ENCODE measurements at places on chromosomes 3 and 15. TPM values are rescaled to one million over a fixed set of nuclear protein-coding genes. Genes with fewer than 3 reads are reported as not detected.

- no peak for DNase-seq
- H3K27me3 ChIP-seq = peaks cover 1% of the 10 kb centered on the region
- no peak overlapping the region for H3K27ac ChIP-seq
- no peak overlapping the region for H3K4me3 ChIP-seq
These were observed 292.5 kb downstream of the MCTP2 start for GRCh38 chr15:94523873-94524272.

GRCh38 chr3:71254281-71255057 is 329.1 kb downstream of the FOXP1 start:
- no peak overlapping the region for H3K4me3 ChIP-seq
- peaks cover 55% of the 10 kb centered on the region for H3K36me3 ChIP-seq
- H3K27ac ChIP-seq = peak overlapping the region; percentile 65
- DNase-seq = no peak

DNA sequence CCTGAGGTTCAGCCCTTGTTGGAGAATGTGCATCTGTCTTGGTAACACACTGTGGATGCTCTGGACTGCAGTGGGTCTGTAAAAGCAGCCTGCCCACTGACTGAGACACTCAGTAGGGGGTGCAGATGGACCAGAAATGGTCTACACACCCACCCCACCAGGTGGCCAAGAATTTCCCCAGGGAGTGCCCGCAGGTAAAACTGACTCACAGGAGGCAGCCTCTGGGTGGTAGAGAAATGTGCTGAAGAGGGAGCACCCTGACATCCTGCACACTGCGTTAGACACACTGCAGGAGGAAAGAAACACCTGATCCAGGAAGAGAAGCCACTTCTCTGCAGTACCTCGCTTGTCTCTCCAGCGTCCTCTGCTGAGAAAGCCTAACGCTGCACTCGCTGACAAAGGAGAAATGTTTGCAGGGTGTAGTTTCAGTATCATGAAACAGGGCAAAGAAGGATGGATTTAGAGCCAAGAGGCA is 109.5 kb upstream of the ABHD17C start:
- peak; percentile 20 for DNase-seq
- no peaks in the 10 kb centered on the region for H3K36me3 ChIP-seq
- H3K27ac ChIP-seq = no peak overlapping the region
- no peaks in the 10 kb centered on the region for H3K4me1 ChIP-seq

- H3K4me3 ChIP-seq = no peak overlapping the region
- H3K27me3 ChIP-seq = no peaks in the 10 kb centered on the region
- no peak for DNase-seq
- no peaks in the 10 kb centered on the region for H3K36me3 ChIP-seq
These were observed 169.8 kb upstream of the ROBO1 start for GRCh38 chr3:79937567-79937966.

DNA sequence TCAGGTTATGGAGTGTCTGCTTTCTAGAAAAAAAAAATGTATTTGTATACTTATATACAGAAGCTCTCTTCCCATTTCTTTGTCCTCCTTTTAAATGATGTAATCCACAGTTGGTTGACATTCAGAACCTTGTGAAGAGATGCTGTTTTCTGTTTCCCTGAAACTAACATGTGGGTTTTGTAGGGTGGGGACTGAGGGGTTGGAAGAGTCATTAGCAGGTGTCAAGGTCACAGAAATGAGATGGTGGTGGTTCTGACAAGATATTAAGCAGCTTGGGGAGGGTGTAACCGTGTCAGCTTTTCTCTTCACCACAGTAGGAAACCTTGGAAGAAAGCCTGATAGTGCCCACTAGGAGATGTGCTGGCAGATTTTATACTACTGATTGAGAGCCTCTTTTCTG is 2.4 kb downstream of the RASA2 start:
- DNase-seq = peak; percentile 64
- peak overlapping the region; percentile 82 for H3K27ac ChIP-seq
- peaks cover 74% of the 10 kb centered on the region for H3K4me1 ChIP-seq

GRCh38 chr15:62164396-62165103 is 535 bp downstream of the C2CD4B start:
- DNase-seq = peak; percentile 19
- no peaks in the 10 kb centered on the region for H3K36me3 ChIP-seq
- peak overlapping the region; percentile 60 for H3K4me3 ChIP-seq
- peaks cover 69% of the 10 kb centered on the region for H3K27me3 ChIP-seq

DNA sequence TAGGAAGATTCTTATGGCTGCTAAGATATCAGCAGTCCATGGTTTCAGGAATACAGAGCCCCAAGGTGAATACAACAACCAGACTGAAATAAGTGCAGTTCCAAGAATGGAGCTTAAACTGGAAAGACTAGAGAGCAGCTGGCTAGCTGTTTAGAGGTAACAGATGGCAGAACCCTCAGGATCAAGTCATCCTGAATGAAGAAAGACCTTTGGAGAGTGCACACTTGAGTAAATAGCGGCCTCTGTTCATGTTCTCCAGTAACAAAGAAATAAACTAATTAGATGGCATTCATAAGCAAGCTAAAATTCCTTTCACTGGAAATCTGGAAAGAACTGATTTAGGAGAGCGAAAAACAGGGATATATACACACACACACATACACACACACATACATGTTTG is 968.4 kb downstream of the FHIT start:
- H3K27me3 ChIP-seq = no peaks in the 10 kb centered on the region
- no peaks in the 10 kb centered on the region for H3K36me3 ChIP-seq
- no peak for DNase-seq
- no peaks in the 10 kb centered on the region for H3K4me1 ChIP-seq
- no peak overlapping the region for H3K4me3 ChIP-seq

DNA sequence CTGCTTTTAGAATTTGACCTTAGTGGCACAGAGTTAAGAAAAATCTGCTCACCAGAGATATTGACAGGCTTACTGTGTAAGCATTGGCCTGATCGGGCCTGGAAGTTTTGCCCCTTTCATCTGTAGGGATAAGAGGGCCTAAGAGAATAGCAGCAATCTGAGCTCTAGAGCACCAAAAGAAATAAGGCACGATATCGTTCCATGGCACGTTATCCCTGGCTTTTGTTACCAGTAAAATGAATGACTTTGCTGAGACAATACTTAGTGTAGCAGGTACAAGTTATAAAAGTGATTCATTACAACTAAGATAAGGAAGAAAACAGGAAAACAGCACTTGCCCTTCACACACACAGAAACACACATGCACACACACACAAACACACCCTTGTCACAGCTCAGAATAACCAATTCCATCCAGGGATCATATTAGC is 5.0 kb downstream of the THBS1 start:
- no peak for DNase-seq
- no peak overlapping the region for H3K4me3 ChIP-seq
- peaks cover 5% of the 10 kb centered on the region for H3K4me1 ChIP-seq
- no peak overlapping the region for H3K27ac ChIP-seq
- H3K36me3 ChIP-seq = no peaks in the 10 kb centered on the region

GRCh38 chr3:14234251-14235002 is 55.8 kb downstream of the LSM3 start:
- DNase-seq = no peak
- H3K27ac ChIP-seq = no peak overlapping the region
- H3K36me3 ChIP-seq = peaks cover 3% of the 10 kb centered on the region

- no peak overlapping the region for H3K27ac ChIP-seq
- H3K27me3 ChIP-seq = peaks cover 18% of the 10 kb centered on the region
- H3K4me1 ChIP-seq = peaks cover 11% of the 10 kb centered on the region
- H3K36me3 ChIP-seq = no peaks in the 10 kb centered on the region
- H3K4me3 ChIP-seq = peak overlapping the region; percentile 14
These were observed 2.6 kb downstream of the MEX3B start for GRCh38 chr15:82043130-82043673.

GRCh38 chr15:101482526-101483371 is 6.8 kb downstream of the PCSK6 start:
- H3K27me3 ChIP-seq = peaks cover 20% of the 10 kb centered on the region
- no peak overlapping the region for H3K4me3 ChIP-seq
- no peak overlapping the region for H3K27ac ChIP-seq

DNA sequence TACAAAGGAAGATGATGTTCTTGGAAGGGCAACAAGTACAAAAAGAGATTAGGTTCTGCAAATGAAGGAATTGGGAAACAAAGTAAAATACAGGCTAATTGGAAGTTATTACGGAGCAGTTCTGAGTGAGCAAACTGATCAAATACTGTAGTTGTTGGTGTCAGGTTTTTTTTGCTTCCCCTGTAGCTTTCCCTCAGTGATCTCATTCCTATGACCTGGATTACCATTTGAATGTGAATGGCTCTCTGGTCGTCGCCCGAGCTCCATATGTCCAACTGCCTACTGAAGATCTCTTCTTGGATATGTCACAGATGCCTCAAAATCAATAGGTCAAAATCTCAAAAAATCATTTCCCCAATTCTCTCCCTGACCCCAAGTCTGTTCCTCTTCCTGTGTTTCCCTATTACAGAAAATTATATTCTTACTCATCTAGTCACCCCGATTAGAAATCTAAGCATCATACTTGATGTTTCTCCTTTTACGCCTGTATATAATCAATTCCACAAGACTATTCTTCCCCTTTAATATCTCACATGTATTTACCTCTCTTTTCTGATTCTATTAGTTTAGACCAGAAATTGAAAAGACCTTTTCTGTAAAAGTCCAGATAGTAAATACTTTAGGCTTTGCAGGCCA is 29.0 kb downstream of the GOLM2 start:
- H3K27me3 ChIP-seq = no peaks in the 10 kb centered on the region
- peaks cover 6% of the 10 kb centered on the region for H3K4me1 ChIP-seq
- peaks cover 4% of the 10 kb centered on the region for H3K36me3 ChIP-seq
- no peak overlapping the region for H3K4me3 ChIP-seq
- no peak for DNase-seq
- no peak overlapping the region for H3K27ac ChIP-seq

DNA sequence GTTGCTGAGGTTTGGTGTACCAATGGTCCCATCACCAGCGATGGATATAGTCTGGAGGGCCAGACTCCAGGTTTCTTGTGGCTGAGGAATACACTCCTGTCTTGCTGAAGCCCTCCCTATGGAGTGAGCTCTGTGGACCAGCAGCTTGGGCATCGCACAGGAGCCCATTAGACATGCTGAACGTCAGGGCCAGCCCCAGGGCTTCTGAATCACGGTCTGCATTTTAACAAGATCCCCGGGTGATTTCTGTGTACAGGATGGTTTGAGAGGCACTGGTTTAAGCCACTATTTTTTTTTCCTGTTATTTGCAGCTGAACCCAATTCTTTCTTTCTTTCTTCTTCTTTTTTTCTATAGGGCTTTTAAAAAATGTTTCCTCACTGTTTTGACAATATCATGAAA is 69.5 kb upstream of the XCR1 start:
- no peak for DNase-seq
- H3K4me1 ChIP-seq = peaks cover 46% of the 10 kb centered on the region
- H3K27ac ChIP-seq = peak overlapping the region; percentile 87
- no peak overlapping the region for H3K4me3 ChIP-seq
- peaks cover 29% of the 10 kb centered on the region for H3K27me3 ChIP-seq
- H3K36me3 ChIP-seq = peaks cover 3% of the 10 kb centered on the region

GRCh38 chr3:157175691-157176507 is 16.0 kb upstream of the CCNL1 start:
- peak; percentile 30 for DNase-seq
- H3K27me3 ChIP-seq = no peaks in the 10 kb centered on the region
- H3K36me3 ChIP-seq = peaks cover 31% of the 10 kb centered on the region
- H3K4me3 ChIP-seq = peak overlapping the region; percentile 84
- peaks cover 33% of the 10 kb centered on the region for H3K4me1 ChIP-seq
- H3K27ac ChIP-seq = peak overlapping the region; percentile 92

GRCh38 chr15:78638658-78639314 is 2.2 kb downstream of the CHRNB4 start:
- H3K4me3 ChIP-seq = no peak overlapping the region
- H3K27me3 ChIP-seq = no peaks in the 10 kb centered on the region
- no peak overlapping the region for H3K27ac ChIP-seq
- H3K4me1 ChIP-seq = peaks cover 9% of the 10 kb centered on the region

- no peaks in the 10 kb centered on the region for H3K27me3 ChIP-seq
- peaks cover 3% of the 10 kb centered on the region for H3K4me1 ChIP-seq
- no peak overlapping the region for H3K27ac ChIP-seq
- H3K4me3 ChIP-seq = no peak overlapping the region
These were observed 87.0 kb downstream of the ANP32A start for GRCh38 chr15:68733666-68734065.

- no peak overlapping the region for H3K4me3 ChIP-seq
- no peaks in the 10 kb centered on the region for H3K27me3 ChIP-seq
- no peaks in the 10 kb centered on the region for H3K4me1 ChIP-seq
- no peak overlapping the region for H3K27ac ChIP-seq
- DNase-seq = no peak
- H3K36me3 ChIP-seq = peaks cover 50% of the 10 kb centered on the region
These were observed 46.9 kb downstream of the PIK3R4 start for GRCh38 chr3:130699765-130700164.

GRCh38 chr15:33068007-33068481 is 126.5 kb downstream of the FMN1 start:
- H3K27ac ChIP-seq = no peak overlapping the region
- no peak overlapping the region for H3K4me3 ChIP-seq
- peak; percentile 16 for DNase-seq
- no peaks in the 10 kb centered on the region for H3K36me3 ChIP-seq

DNA sequence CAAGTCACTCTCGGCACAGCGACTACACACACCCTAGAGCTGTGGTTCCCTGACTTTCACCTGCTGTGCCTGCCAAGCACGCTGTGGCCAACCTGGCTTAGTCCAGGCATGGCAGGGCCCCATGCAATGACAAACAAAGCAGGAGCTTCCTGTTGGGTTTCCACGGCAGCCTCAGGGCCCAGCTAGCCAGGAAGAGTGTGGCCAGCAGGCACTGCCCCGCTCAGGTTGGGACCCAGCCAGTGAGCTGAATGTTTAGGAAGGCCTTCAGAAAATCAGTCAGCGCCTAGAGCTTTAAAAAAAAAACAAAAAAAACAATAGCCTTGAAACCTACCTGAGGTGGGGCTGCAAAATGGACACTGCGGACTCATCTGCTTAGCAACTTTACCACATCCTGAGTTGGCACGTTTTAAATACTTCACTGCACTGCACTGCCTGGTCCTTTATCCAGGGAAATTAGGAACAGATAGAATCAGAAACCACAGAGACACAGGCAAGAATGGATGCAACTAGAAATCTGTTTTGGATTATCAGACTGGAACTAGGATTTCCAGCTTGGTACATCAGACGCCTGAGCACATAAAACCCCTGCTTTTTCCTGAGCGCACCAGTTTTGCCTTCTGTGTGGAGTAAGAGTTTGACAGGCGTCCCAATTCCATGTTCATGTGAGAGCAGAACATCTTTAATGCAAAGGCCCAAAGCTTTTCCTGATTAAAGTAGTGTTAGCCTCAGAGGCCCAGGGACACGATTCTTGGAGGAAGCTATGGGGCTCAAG is 36.2 kb upstream of the LDHAL6B start:
- H3K4me1 ChIP-seq = peaks cover 7% of the 10 kb centered on the region
- H3K27me3 ChIP-seq = peaks cover 3% of the 10 kb centered on the region
- no peak for DNase-seq

GP5 gene
- 0.72 TPM for total RNA-seq

LRRC34 gene
- total RNA-seq = 6.6 TPM

PCLAF gene
- total RNA-seq = 135 TPM

CHRNA5 gene
- 2.0 TPM for total RNA-seq

SH2D7 gene
- total RNA-seq = not detected

CA12 gene
- total RNA-seq = not detected
